NCI-H524 (cell line): ENCODE measurements at places on chromosomes 5 and 9.

DNA sequence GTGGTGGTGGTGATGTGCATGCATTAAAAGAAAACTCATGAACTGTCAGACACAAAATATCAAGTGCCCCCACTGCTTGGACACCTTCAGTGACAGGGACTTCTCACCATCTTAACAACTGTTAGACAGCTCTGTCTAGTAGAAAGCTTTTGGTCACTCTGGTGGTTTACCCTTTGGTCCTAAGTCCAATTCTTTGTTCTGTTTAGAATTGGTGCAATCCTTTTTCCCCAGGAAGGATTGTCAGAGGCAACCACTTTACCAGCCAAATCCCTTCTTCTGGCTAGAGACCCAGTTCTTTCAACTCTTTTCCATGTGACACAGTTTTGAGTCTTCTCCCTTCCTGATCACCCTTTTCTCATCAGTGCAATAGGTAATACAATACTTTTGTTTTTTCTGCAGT, 140.2 kb downstream of the SEC61B start:
- DNase-seq, result no peak

DNA sequence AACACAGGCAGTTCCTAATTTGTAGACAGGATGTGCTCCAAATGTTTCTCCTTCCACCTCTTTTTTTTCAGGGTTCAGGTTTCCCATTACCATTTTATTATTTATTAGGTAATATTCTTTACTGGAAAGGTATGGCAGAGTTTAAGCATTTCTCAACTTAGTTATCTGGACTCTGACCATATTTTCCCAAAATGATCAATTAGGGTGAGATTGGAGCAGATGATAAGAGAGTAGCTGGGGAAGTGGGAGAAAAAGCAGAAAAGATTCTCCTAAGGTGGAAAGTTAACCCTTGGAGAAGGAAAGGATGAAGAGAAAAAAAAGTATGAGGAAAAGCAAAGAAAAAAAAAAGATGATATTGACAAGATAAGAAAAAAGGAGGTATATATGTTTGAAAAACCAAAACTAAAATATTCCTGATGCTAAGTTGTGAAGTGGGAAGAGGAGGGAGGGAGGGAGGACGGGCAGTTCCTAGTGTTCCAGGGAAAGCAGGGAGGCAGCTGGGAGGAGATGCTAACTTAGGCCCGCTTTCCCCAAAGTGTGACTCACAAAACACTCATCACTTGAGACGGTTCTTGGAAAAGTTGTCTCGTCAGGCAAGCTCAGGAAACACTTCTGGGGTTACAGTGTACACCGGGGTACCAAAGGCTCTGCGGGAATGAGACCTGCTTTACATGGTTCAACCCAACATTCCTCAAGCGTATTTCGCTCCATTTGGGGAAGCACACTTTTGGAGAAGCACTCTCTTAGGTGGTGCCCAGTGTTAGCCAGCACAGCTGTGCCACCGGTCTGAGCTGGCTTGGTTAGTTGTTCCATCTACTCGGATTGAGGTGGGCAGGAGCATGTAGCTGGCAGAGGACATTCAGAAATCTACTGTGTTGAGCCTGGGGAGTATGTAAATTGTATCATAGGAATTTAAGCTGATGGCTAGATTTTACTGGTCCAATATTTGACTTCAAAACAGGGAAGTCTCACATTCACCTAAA, 35.1 kb downstream of the B4GALT1 start:
- DNase-seq, result no peak

GRCh38 chr9:27425827-27426510, 98.1 kb upstream of the IFNK start:
- DNase-seq, result no peak

DNA sequence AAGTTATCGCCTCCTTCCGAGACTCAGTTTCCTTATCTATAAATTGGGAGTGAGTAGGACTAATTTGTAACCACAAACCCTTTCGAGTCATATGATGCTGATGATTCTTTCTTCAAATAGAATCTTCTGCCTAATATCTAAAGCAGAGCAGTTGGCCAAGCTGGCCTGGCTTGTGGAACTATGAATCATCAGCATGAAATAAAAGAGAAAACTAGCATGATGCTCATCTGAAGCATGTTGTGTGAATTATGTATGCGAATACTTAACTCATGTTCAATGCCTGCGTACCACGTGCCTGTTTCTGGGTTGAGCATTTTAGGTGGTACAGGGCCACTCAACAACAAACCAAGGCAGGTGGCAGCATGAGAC, 15.0 kb upstream of the ORM1 start:
- no peak for DNase-seq

- no peak for DNase-seq
Measured at GRCh38 chr9:115002371-115003120, 72.2 kb upstream of the TNFSF8 start.

DNA sequence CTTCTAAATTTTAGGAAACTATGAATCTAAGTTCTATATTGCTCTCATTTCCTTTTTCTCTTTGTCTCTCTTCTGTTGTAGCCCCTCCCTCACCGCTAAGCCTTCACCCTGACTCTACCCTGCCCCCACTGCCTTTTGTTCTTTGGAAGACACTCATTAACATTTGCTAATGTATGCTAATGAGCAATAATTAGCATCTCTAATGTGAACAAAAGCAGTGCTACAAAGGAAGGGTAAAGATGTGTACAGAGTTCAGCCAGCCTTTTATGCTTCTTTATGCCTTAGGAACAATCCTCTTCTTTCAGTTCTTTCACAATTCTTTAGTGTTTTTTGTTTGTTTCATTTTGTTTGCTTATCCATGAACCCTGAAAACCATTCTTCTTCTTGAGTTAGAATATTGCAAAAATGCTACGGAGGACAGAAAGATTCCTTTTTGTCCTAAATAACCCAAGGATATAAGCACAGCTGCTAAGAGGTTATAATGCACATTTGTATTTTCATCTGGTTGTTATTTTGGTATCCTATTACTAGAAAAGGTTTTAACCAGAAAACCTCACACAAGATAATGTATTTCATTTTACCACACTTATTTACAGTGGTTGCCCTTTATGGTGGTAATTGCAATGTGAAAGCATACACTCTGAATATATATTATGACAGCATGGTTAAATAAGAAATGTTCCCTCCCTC, 159.3 kb downstream of the TMC1 start:
- no peak for DNase-seq

DNA sequence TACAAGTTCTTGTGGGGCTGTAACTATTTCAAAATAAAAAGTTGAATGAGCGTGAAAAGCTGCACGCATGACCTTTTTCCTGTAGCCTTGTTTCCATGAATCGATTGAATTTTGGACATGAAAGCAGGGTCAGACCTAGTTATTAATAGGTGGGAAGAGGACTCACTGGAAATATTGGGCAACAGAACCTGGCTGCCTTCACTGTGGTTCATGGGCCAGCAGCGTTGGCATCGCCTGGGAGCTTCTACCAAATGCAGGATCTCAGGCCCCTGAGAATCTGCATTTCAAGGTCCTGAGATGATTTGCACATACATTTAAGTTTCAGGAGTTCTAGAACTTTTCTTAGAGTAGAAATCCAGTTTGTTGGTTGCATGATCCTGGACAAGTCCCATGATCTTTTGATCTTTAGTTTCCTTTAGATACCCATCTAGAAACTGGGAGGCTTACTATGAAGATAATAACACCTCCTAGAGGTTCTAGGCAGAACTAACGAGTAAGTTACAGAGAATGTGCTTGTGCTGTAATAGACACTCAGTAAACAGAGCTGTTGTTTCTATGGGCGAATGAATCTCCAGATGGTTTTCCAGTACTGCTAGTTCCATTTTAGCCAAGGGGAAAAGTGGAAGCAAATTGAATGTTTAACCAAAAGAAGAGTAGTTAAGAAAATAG, 12.4 kb downstream of the ANKRD33B start:
- no peak for DNase-seq

- DNase-seq, result peak; percentile 73
Measured at GRCh38 chr5:137605411-137605810, 106.3 kb upstream of the SPOCK1 start.

DNA sequence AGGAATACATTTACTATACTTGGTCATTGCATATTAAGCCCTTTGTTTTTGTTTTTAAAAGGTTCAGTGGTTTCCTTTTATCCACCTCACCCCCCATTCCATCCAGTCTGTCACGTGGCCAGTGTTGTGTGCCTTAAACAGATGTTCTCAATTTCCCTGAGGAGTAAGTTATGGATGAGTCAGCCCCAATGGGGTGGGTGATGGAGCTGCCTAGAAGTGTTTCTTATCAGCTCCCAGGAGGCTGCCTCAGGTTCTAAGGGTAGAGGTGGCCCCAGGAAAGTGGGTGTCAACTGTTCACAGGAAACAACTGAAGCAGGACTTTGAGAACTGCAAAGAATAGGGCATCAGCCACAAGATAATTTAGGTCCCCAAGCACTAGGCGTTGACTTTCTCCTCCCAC, 41.1 kb downstream of the ACTBL2 start:
- peak; percentile 15 for DNase-seq

GRCh38 chr5:75611311-75612225, at the start of gene ANKDD1B:
Gene ANKDD1B (plus strand): TSS chr5:75611453. CDS start chr5:75611635, 182 bp downstream.
- DNase-seq, result no peak

GRCh38 chr5:95347506-95348120, 43.6 kb upstream of the FAM81B start:
- DNase-seq, result peak; percentile 10

DNA sequence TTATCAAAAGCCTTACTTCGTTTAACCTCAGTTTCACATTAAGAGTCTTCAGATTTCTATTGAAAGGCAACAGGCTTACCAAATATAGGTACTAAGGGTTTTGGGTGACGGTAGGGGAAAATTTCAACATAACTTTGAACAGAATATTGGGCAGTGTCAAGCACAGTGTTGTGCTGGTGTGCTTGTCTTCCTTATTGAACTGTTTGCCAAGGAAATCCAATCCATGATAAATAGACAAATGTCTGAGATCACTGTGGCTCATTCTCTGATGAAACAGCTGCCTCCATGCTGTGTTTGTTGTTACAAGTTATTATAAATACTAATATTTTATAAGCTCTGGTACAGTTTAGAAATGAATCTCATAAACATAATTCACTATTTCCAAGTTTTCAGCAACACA, 730.1 kb downstream of the NR2F1-AS1 start:
- no peak for DNase-seq

GRCh38 chr9:82939451-82939850, 123.5 kb downstream of the RASEF start:
- DNase-seq, result no peak

GRCh38 chr5:89556215-89556913, 673.4 kb upstream of the MEF2C start:
- no peak for DNase-seq

- no peak for DNase-seq
Measured at GRCh38 chr5:165538065-165538464, 2032.6 kb downstream of the MAT2B start.

DNA sequence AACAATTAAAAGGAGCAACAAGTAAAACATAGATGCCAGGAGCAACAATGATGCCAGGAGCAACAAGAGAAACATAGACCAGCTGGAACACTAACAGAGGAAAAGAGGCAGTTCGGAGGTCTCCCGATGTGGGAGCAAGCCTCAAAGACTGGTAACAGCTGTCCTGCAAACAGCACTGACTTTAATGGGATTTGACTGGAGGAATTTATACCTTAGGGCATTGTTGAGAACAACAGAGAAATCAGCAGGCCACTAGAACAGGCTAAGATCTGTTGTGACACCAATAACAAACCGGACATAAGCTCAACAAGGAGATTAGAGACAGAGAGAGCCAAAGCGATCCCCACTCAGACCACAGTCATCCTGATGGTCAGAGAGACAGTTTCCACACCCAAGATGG, 11.8 kb upstream of the SYK start:
- DNase-seq, result no peak

DNA sequence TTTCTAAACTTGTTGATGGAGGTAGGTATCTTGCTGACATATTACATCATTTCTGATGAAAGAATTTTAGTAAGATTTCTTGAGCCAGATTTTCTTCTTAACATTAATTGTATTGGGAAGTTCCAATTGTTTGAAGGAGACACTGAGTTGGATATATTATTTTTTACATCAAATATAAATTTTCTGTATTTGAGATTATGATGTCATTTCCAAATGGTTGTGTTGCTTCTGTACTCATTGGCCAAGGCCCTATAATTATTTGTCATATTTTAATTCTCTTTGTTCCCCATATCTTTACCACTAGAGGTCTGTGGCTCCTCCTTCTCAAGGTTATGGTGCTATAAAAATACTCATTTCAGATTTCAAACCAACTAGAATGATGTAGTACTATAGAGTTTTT, 53.4 kb downstream of the ITGA1 start:
- no peak for DNase-seq

GRCh38 chr5:176596689-176597416, 13.1 kb downstream of the GPRIN1 start:
- DNase-seq, result no peak

DNA sequence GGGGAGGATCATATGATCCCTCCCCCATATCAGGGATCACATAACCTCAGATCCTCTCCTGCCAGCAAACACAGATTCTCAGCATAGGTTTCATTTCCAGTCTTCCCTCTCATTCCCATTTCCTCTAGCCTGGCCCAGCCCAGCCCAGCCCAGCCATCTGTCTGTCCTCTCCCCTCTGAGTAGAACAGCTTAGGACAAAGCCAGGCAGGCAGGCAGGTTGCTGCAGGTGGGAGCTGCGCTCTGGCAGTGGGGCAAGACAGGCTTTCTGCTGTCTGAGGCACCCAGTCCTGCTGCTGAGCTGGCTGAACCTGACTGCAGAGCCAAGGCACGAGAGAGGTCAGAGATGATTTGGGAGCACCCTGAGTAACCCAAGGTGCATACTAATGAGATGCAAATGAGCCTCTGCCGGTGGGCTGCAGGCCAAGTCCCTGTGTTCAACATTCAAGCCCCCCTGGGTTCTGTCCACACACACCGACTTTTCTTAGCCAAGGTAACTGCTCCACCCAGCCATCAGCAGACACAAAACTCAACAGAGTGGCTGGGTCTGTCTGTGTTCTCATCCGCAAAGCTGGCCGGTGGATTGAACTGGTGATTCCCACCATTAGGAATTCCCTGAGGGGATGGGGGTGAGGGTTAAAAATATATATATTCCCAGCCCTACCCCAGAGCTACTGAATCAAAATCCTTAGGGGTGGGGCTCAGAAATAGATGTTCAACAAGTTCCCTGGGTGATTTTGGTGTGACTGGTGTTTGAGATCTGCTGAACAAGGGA, 9.1 kb downstream of the FAT2 start:
- peak; percentile 79 for DNase-seq

GRCh38 chr9:24545285-24545684, 412 bp downstream of the IZUMO3 start:
- DNase-seq, result no peak

DNA sequence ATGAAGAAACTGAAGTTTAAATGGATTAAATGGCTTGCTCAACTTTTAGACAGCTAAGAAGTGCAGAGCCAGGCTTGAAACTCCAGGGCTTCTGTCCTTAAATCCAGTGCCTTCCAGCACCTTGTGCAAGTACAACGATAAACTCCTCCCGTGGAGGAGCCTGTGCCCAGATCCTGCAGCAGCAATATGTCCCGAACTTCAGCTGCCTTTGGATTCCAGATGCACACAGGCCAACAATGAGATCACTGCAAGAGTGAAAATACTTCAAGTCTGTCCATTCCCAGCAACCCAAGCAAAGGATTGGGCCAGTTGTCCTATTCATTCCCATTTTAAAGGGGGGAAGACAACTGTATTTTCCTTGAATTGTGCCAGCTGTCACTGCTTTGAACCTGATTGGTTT, 199.6 kb downstream of the CRB2 start:
- DNase-seq, result no peak
